ENCODE measurements at places on chromosomes 6 and 20.

DNA sequence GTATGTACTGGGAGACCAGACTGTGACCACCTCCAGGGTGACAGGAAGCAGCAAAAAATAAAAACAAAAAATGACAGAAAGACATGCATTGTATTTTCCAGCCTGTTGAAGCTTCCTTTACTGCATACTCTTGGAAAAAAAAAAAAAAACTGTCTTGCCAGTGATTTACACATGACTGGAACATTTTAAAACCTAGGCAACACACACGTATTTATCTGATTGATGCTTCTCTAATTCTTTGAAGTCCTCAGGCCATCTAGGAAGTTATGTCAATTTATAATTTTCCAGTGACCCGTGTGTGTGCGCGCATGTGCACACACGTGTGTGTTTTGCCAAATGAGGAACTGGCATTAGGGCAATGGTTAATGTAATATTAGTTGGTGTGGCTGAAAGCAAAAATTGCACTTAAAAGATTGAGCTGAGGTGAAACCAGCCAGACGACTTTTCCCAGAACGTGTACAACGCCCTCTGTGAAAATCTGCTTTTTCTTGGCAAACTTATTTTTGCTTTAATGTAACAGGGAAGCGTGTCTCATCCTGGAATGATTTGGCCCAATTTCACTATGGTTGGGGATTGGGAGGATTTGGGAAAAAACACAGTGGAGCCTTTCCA, 315.2 kb downstream of the TFAP2A start:
- DNase-seq, result no peak

GRCh38 chr6:118645395-118645794, 6.0 kb downstream of the CEP85L start:
- DNase-seq, result no peak

GRCh38 chr6:31574106-31575061, 981 bp upstream of the TNF start:
- DNase-seq, result no peak

- no peak for DNase-seq
Measured at GRCh38 chr20:2327620-2328555, 32.1 kb downstream of the TGM3 start.

DNA sequence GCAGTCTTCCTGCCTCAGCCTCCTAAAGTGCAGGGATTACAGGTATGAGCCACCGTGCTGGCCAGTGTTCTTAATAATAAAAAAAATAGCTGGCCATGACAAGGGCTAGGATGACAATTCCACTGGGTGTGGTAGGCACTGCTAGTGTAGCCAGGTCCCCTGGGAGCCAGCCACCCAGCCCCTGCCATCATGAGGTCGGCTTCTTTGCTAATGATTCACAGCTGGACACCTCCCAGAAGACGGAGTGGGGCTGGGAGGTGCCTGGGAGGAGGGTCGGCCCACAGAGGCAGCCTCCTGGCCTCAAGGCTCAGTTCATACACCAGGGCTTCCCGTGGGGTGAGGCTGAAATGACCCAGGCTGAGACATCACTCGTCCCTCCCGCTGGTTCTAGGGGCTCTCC, 230.4 kb downstream of the TAF4 start:
- no peak for DNase-seq

DNA sequence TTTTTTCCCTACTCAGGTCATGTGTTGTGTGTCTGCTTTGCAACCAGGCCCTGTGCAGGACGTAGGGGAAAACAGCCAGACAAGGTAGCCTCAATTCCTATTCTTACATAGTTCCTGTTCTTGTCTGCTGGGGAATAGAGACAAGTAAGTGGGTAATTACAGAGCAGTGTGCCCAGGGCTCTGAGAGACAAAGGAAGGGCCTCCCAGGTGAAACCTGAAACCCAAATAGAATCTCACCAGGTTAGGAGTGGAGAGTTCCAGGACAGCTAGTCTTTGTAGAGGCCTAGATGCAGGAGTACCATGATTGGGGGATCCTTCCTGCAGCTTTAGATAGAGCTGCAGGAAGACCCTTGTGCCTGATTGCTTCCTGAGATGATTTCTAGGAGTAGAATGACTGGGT, 48.4 kb downstream of the DHX35 start:
- no peak for DNase-seq

DNA sequence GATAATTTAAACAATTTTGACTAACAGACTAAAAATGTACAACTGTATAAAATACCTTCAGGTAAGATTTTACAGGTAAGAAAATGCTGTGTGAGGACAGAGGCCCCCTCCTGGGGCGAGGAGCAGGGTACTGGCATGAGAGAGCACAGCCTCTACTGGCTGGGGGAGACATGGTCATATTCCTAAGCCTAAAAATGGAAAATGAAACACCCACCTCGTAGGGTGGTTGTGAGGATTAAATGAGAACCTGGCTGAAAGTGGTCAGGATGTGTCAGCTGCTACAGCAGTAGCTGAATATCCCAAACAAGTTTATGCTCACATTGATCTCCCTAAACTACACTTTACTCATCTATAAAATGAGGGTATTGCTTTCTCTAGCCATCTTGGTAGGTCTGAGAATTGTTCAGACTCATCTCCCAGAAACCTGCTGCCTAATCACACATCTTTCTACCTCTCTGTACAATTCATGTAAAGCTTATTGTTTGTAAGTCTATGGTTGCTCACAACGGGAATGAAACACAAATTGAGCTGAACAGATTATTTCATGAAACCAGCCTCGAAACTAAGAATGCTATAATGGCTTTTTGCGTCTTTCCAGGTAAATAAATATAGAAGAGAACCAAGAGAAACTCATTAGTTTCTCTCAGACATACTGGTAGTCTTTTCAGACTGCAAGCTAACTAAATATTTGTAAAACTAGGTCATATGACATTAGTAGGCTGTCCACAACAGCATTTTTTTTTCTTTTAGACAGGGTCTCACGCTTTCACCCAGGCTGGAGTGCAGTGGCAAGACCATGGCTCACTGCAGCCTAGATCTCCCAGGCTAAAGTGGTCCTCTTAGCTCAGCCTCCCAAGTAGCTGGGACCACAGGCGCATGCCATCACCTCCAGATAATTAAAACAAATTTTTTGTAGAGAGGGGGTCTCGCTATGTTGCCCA, 69.6 kb downstream of the POPDC3 start:
- no peak for DNase-seq

GRCh38 chr20:62738025-62738881, 29.6 kb downstream of the NTSR1 start:
- DNase-seq, result no peak

- DNase-seq, result no peak
Measured at GRCh38 chr6:155352811-155353210, 38.5 kb upstream of the TFB1M start.

DNA sequence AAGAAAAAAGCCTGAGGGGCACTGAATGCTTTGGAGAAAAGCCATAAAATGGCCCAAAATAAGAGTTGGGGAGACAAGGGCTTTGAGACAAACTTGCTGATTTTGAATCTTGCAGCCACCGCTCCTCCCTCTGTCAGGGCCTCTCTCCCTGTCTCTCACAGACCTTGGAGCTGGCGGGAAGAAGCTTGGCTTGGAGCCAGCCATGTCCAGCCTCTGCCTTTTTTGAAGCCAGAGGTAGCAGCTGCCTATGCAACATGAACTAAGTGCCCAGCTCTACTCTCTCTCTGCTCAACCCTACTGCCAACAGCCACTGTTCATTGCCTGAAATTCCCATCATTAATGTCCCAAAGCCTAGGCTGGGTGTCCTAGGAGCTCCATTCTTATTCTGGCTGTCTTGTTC, 63.7 kb upstream of the CTNNBL1 start:
- no peak for DNase-seq

GRCh38 chr6:138785980-138786379, 9.9 kb upstream of the ECT2L start:
- no peak for DNase-seq

DNA sequence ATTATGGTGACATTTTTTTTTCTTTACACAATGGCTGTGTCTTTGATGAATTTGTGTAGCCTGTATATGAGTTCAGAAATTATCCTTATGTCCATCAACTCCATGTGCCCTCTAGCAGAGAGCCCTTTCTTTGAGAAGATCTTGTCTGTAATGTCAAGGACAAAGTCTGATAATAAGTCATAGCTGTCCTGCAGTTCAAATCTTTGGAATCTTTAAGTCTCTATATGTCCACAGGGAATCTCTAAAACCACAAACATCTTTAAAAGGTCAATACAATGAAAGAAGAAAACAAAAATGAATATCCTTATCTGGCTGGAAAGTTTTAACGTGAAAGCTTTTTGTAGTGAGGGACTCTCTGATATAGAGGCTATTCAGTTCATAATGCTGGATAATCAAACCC, 16.9 kb upstream of the TMEM14A start:
- DNase-seq, result no peak

- DNase-seq, result peak; percentile 46
Measured at GRCh38 chr6:147508042-147508865, at the start of gene SAMD5. TSS of gene SAMD5 (plus strand) at chr6:147508690. CDS start at chr6:147508929, 239 bp downstream.

GRCh38 chr20:47066484-47067270, 172.0 kb downstream of the EYA2 start:
- DNase-seq, result no peak

GRCh38 chr6:163651915-163652668, 237.6 kb downstream of the QKI start:
- DNase-seq, result no peak

DNA sequence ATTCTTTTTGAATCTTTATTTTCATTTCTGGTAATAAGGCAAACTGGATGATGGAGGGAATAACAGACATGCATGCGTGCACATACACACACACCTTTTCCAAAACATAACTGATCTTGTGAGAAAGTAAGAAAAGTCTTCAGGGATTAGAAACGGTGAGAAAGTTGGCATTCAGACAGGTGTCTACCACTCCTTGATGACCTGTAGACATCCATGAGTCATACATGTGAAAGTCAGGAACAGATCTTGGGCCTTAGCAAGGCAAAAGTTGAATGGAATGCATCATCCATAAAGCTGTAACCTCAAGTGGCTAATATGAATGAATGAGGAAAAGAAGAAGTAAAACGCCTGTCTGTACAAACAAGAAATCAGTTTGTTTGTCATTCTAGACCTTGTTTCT, 97.3 kb downstream of the GRIK2 start:
- no peak for DNase-seq

GRCh38 chr6:84218091-84218490, 9.4 kb downstream of the CEP162 start:
- DNase-seq, result no peak

GRCh38 chr20:44392776-44393607, 37.5 kb downstream of the HNF4A start:
- DNase-seq, result no peak

DNA sequence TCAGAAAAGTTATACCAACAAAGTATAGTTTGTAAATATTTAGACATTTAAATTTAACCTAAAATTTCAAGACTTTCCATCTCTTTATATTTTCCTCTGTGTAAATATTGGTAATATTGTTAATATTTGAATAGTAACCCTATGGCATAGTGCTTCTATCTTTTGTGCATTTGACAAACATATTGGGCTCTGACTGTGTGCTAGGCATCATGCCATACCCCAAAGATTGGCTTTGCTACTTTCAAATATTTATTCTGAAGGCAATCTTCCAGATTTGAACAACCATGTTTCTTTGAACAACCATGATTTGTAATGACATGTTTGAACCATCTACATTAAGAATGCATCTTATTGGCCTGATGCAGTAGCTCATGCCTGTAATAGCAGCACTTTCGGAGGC, 15.5 kb upstream of the PRDM1 start:
- no peak for DNase-seq

DNA sequence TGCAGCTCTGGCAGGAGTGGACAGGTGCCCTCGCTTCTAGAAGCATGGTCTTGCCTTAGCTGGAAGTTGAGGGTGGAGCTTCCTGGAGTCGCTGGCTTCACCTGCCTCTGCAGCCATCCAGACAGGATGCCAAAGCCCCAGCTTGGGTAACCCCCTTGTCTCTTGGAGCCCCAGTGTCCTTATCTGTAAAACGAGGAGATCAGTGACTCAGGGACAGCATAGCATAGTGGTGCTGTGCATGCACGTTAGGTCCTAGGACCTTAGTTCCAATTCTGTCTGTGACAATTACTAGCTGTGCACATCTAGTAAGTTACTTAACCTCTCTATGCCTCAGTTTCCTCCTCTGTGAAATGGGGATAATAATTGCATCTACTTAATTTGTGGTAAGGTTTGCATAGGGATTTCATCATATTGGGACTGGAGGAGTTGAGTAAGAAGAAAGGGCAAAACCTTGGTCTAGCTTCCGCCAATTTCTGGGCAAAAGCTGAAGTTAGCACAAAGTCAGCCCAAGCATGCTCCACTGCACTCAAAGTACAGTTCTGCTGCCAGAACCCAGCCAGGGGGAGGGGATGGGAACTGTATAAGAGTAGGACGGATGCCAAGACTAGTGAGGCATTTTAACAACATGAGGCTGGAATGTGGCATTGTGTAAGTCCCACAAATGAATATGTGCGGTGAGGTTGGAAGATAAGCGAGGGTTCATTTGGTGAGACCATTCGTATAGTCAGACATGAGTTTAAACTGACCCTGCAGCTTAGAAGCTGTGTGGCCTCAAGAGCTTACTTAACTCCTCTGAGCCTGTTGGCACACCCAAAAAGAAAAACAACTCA, 24.5 kb downstream of the TOX2 start:
- no peak for DNase-seq

DNA sequence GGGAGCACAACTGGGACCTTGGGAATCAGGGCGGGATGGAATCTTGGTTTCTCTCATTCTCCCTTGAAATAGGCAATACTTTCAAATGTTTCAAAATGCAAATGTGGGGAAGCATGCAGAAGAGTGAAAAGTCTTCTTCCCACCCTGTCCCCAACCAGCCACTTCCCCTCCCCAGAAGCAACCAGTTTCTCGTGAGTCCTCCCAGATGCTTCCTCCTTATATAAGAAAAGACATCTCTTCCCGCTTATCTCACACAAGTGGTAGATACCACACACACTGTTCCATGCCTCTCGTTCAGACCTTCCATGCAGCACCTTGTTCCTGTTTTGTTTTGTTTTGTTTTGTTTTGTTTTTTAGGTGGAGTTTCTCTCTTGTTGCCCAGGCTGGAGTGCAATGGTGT, 25.1 kb downstream of the HCK start:
- DNase-seq, result no peak

DNA sequence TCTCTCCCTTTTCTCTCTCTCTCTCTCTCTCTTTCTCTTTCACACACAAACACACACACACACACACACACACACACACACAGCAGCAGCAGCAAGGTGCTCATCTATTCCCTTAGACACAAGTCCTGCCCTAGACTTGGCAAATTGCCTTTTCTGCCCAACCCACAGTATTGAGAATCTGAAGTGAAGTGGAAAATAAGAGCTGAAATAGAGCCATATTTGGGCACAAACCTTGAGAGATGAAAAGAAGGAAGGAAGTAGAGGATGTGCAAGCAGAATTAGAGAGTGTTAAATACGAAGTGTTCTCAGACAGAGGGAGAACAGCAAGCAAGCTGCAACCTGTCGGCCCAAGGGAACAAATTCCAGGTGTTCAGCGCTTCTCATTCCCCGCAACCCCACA, 557.5 kb upstream of the NOX3 start:
- no peak for DNase-seq

- no peak for DNase-seq
Measured at GRCh38 chr20:45545754-45546453, 1.3 kb downstream of the EPPIN start.

GRCh38 chr6:3911130-3911529, 62.0 kb downstream of the FAM50B start:
- DNase-seq, result no peak
